CD14-positive monocyte (primary cell): ENCODE measurements at places on chromosomes 4 and X.

DNA sequence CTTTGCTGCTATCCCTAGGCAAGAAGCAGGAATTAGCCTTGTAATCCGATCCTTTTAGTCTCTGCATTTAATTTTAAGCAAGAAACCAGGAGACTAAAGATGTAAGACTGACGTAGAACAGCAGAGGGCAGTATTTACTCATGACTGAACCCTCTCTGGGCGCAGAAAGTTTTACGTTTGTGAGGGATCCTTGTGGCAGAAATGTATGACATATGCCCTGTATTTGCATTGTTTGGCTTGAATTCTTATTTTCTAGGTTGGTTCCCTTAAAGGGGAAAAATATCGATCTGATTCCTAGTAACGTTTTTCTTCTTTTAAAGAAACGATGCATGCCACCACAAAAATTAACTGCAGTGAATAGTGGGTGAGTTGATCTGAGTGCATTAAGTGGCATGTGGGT, 1.3 kb upstream of the FAT4 start:
- peak; percentile 18 for DNase-seq

- no peak for DNase-seq
These were observed 16.4 kb upstream of the KLHL8 start for GRCh38 chr4:87236861-87237260.

GRCh38 chr4:5900844-5901243, 8.0 kb upstream of the CRMP1 start:
- DNase-seq = no peak

- no peak for DNase-seq
These were observed 590.0 kb downstream of the FSTL5 start for GRCh38 chr4:161573836-161574235.

- DNase-seq = no peak
These were observed 64.6 kb downstream of the FBXW7 start for GRCh38 chr4:152471251-152471792.

DNA sequence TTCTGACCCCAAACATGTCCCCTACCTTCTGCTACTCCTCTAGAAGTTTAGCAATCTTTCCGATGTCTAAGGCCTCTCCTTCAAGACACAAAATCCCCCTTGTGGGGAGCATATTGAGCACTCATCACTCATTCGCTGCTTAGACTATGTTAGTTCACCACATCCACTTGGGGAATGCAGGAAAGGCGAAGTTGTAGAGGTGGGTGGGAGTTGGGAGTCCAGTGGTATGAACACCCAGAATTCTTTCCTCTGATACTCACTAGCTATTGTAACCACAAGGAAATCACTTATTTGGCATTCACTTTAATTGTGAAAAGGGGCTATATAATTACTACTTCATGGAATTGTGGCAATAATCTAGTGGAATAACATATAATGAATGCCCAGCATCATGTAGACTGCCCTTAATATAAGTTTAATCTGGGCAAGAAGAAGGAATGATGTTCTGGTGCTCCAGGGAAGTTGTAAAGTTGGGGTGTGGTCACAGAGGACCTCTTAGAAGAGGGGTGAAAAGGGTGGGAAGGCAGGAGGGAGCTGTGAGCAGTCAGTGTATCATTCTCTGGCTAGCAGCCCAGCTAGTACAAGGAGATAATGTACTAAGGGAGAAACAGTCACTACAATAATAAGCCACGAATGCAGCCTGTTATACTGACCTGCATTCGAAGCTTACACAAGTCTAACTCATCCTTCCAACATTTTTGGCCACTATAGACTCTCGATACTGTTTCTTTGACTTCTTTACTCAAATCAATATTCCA, 468.2 kb upstream of the DIPK2B start:
- no peak for DNase-seq

DNA sequence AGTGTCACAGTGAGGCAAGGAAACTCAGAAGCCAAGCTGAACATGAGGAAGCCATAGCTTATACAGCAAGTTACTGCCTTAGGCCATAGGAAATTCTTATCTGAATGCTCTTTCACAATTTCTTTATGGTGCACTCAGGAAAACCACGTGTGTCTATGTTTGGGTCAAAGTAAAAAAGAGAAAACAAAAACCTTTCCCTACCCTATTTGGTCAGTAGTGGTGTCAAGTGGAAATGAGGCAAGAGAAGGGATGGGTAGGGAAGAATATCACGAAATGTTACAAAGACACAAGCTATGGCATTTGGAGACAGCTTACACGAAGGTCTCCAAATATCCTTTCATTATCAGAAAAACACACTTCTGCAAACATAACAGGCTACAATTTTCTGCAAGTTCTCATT, 83.4 kb upstream of the INPP4B start:
- DNase-seq = no peak

GRCh38 chrX:9369802-9370291, 95.0 kb upstream of the TBL1X start:
- DNase-seq = no peak

DNA sequence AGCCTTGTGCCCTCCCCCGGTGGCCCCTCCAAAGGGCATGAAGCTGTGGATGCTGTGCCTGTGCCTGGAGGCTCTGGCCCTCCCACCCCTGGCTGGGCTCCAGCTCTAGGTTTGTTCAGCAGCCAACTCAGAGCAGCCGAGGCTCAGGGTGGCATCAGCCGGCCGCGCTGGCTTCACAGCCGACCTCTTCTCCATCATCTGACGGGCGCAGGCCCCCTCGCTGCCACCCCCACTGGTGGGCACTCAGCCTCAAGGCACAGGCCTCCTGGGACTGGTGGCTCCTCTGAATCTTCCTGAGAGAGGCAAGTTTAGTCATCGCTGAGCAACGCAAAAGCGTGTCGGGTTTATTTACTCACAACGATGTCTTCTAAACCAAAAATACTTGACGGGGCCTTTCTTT, 46.0 kb downstream of the PCGF3 start:
- DNase-seq = no peak

- no peak for DNase-seq
These were observed 103.3 kb downstream of the DCLK2 start for GRCh38 chr4:150181536-150181935.
